Tibial artery (tissue), 4 donors: ENCODE measurements at places on chromosomes 11 and 22.

GRCh38 chr22:48827268-48827846 lies 1000.3 kb downstream of the BRD1 start:
- no peak for DNase-seq

GRCh38 chr22:36369004-36369921 lies 18.5 kb downstream of the MYH9 start:
- no peak for DNase-seq

GRCh38 chr11:76614471-76615179 lies 55.9 kb downstream of the LRRC32 start:
- peak; percentile 83 for DNase-seq

- DNase-seq = peak; percentile 86
Measured at GRCh38 chr11:19511413-19512183, 201.0 kb upstream of the NAV2 start.

- DNase-seq = no peak
Measured at GRCh38 chr11:71202598-71202944, 49.8 kb downstream of the SHANK2 start.

- no peak for DNase-seq
Measured at GRCh38 chr11:23112987-23113886, 253.0 kb upstream of the CCDC179 start.

GRCh38 chr11:17985517-17985916 lies 27.3 kb downstream of the SERGEF start:
- DNase-seq = no peak
